ENCODE measurements at places on chromosomes 3 and 15.

- no peak for DNase-seq
These were observed 221.4 kb upstream of the NANOGP8 start for GRCh38 chr15:35306361-35306981.

DNA sequence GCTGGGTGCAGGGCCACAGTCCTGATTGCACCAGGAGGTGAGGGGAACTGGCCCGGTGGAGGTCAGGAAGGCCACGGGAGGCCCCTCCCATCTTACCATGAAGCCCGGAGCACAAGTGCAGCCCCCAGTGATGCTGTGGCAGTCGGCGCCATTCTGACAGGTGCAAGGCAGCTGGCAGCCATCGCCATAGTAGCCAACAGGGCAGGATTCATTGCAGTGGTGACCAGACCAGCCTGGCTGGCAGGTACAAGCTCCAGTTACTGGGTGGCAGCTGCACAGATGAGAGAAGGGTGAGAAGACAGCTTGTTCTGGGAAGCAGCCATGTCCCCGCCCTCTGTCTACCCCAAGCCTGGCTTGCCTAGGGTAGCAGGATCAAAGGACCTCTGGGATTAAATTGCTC lies 88.2 kb downstream of the RAB11A start:
- no peak for DNase-seq

- no peak for DNase-seq
These were observed 626.4 kb upstream of the ZNF385D start for GRCh38 chr3:22377421-22377820.

GRCh38 chr3:171377859-171378258 lies 82.3 kb downstream of the TNIK start:
- DNase-seq = no peak

DNA sequence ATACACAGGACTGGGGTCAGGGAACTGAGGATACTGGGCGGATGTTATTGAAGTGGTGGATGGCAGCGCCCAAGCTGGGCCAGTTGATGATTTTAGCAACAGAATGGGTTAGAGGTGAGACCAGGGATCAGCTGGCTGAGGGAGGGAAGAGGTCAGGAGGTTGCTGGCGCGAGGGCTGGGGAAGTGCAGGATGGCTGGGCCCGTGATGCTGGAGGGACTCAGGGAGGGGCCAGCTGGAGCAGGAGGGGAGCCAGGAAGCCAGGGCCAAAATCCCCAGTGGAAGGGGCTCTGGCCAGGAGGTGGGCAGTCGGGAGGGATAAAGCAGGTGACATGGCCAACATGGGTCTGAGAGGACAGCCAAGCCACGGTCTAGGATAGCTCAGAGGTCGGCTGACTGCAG lies 178.0 kb downstream of the NSMCE3 start:
- DNase-seq = no peak

DNA sequence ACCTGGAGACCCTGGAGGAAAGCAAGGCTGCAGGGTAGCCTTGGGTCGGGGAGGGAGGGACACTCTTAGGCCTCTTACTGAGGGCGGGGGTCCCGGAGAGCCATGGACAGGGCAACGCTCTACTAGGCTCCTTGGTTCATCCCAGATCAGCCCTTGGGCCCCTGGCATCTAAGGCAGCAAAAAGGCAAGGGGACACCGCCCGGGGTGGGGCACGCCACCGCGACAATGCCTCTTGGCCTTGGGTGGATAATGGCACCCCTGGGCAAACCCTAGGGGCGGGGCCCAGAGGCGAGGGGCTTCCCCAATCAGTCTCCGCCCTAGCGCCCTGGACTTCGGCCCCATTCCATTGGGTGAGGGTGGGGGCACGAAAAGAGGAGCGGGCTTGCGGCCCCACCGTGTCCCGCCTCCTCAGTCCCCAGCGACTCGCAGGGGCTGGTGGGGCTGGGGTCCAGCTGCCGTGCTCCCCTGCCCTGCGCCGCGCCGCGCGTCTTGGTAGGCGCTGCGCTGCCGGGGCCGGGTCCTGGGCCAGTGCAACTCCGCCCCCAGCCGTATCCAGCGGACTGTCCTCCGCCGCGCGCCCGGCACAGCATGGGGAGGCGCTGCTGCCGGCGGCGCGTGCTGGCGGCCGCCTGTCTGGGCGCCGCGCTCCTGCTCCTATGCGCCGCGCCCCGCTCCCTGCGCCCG lies at the start of gene CHST13:
TSS of gene CHST13 (plus strand) at position 411 of the 684 bp plus-strand sequence. CDS start at position 589, 178 bp downstream.
- DNase-seq = no peak

DNA sequence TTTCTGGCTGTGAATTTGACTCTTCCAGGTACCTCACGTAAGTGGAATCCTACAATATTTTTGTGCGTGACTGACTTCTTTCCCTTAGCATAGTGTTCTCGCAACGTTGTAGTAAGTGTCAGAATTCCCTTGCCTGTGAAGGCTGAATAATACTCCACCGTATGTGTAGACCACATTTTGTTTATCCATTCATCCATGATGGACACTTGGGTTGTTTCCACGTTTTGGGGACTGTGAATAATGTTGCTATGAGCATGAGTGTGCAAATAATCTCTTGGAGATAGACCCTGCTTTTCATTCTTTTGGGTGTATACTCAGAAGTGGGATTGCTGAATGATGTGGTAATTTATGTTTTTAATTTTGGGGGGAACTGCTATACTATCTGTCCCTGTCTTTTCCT lies 82.2 kb downstream of the APBA2 start:
- no peak for DNase-seq

- no peak for DNase-seq
These were observed 49.5 kb downstream of the CMC1 start for GRCh38 chr3:28290863-28291300.

GRCh38 chr3:128281056-128281455 lies 127.8 kb downstream of the EEFSEC start:
- DNase-seq = no peak

DNA sequence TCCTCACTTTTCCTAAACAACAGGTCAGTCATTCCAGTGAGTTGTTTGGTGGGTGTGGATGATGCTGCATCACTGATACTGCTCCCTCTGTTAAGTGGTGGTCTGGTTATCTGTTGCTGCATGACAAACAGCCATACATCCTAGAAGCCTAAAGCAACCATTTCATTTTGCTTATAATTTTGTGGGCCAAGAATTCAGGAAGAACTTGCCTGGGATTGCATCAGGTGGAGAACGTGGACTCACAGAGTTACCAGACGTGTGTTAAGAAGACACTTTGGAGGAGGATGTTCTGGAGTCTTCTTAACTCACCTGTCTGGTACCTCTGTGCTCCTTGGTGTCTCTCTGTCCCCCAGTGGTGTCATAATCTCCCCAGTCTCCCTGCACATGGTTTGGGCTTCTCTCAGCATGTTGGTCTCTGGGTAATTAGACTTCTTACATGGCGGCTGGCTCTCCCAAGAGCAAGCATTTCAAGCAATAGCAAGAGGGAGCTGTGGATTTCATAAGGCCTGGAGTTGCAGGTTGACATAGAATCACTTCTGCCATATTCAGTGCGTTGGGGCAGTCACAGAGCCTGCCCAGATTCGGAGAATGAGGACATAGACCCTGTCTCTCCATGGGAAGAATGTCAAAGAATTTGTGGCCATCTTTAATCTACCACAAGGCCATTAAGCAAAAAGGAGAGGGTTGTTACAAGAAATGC lies 20.1 kb downstream of the USP3 start:
- DNase-seq = no peak

GRCh38 chr3:43969944-43970343 lies 271.7 kb upstream of the TOPAZ1 start:
- DNase-seq = no peak

DNA sequence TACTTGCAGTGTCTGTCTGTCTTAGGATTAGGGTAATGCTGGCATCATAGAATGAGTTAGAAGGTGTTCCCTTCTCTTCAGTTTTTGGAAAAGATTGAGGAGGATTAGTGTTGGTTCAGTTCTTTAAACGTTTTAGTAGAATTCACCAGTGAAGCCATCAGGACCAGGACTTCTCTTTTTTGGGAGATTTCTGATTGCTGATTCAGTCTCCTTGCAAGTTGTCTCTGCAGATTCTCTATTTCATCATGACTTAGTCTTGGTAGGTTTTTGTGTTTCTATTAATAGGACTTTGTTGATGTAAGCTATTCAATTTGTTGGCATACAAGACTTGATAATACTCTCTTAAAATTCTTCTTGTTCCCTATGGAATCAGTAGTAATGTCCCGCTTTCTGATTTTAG lies 48.9 kb downstream of the STT3B start:
- no peak for DNase-seq

DNA sequence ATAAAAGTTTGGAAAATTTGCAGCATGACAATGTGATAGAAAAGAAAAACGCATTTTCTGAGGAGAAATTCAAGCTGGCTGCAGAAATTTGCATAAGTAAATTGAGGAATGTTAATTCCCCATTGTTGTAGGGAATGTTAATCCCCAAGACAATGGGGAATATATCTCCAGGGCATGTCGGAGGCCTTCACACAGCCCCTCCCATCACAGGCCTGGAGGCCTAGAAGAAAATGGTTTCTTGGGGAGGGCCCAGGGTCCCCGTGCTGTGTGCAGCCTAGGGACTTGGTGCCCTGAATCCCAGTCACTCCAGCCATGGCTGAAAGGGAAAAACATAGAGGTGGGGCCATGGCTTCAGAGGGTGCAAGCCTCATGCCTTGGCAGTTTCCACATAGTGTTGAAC lies 101.1 kb downstream of the BOC start:
- DNase-seq = no peak

DNA sequence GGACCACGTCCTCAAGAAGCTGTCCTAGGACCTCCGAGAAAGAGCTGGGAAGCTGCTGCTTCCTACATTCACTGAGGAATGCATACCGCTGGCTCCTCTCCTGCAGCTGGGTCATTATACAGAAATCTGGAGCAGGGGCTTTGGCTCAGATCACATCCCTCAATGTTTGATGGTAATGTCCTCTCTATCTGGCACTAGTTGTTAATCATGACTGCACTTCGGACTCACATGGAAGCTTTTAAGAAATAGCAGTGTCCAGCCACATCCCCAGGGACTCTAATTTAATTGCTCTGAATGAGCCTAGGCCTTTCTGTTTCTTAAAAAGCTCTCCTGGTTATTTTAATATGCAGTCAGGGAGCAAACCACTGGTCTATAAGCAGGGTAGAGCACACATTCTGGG lies 25.7 kb upstream of the MYRIP start:
- no peak for DNase-seq

DNA sequence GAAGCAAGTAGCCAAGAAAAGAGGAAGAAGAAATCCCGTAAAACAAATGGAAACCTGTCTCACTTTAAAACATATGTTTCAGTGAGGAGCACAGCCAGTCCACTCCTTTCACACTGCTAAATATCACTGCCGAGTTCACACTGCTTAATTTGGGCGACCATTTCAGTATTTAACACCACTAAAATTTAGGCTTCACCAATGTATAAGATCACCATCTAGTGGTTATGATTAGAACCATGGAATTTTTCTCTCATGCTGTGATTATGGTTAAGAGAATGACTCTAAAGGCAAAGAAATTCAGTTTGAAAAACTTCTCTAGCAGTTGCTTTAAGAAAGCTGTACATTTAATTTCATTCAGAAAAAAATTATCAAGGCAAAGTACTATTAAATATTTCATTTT lies 16.6 kb downstream of the SLC4A7 start:
- no peak for DNase-seq

- DNase-seq = no peak
These were observed 112.7 kb downstream of the NFKBIZ start for GRCh38 chr3:101962055-101962454.

DNA sequence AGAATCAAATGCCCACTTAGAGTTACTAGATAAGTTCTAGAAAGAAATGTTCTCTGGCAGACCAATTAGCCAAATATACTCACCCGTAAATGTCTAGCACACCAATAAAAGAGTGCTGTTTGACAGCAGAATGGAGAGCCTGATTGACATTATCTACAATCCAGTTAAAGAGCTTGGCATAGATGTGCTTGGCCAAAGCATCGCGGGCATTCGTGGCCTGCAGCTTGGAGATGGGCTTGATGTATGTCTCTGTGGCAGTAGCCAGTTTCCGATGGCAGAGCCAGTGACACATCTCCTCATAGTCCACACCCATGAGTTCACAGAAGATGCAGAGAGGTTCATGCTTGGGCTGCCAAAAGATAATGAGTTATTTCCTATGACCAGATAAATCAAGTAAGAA lies 101.5 kb upstream of the MYO5C start:
- no peak for DNase-seq

Data from activated CD8-positive, alpha-beta memory T cell treated with anti-CD3 and anti-CD28 coated beads for 4 hours (primary cell).